Activated CD4-positive, alpha-beta memory T cell treated with anti-CD3 and anti-CD28 coated beads, Interleukin-2, amount 10 ng/mL, durations not matched to agents 7 days and 5 days (primary cell): ENCODE measurements at places on chromosomes 3 and 15. TPM values are rescaled to one million over a fixed set of nuclear protein-coding genes. Genes with fewer than 3 reads are reported as not detected.

DNA sequence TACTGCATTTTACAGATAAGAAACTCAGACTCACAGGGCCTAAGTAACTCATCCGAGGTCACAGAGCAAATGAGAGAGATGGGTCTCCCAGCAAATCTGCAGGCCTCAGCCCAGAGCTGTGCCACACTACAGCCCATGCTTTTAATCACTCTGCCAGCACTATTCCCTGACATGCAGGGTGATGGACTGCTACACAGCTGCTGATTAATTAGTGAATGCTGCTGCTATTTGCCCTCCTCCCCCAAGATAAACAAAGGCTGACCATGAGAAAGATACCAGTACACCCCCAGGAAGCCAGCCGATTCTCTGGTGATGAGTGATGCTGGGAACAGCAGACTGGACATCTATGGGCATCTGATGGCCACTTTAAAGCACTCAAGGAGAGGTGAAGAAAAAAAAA lies 39.3 kb downstream of the RFTN1 start:
- peaks cover 86% of the 10 kb centered on the region for H3K36me3 ChIP-seq
- H3K27me3 ChIP-seq: no peaks in the 10 kb centered on the region
- H3K4me1 ChIP-seq: peaks cover 41% of the 10 kb centered on the region

Gene GOLGA6B
- total RNA-seq: not detected

GRCh38 chr3:70919091-70919490 lies 606.7 kb upstream of the MDFIC2 start:
- no peaks in the 10 kb centered on the region for H3K36me3 ChIP-seq
- H3K27ac ChIP-seq: no peak overlapping the region
- no peak for DNase-seq
- peaks cover 14% of the 10 kb centered on the region for H3K27me3 ChIP-seq
- no peak overlapping the region for H3K4me3 ChIP-seq

Gene INKA1
- 0.20 TPM for total RNA-seq

Gene CA12
- total RNA-seq: 0.20 TPM
